ENCODE measurements at places on chromosomes 3 and 15. TPM values are rescaled to one million over a fixed set of nuclear protein-coding genes. Genes with fewer than 3 reads are reported as not detected.

DNA sequence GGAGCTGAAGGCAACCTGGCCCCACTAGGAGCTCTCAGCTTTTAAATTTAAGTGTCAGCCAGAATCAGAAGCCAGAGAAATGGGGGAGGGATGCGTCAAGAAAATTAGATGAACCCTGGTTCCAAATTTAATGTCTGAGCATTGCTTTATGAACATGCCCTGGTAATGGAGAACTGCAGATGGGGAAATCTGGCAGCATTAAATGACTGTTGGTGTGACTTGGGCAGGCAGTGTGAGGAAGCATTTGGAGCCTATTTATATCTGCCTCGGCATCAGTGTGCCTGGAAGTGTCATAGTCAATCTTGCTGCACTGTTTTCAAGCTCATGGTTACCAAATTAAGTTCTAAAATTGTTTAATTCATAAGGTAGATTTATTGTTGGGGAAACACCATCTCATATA lies 29.0 kb downstream of the NME9 start:
- no peak for DNase-seq

GRCh38 chr3:152635389-152635788 lies 199.5 kb upstream of the P2RY1 start:
- DNase-seq: no peak

DNA sequence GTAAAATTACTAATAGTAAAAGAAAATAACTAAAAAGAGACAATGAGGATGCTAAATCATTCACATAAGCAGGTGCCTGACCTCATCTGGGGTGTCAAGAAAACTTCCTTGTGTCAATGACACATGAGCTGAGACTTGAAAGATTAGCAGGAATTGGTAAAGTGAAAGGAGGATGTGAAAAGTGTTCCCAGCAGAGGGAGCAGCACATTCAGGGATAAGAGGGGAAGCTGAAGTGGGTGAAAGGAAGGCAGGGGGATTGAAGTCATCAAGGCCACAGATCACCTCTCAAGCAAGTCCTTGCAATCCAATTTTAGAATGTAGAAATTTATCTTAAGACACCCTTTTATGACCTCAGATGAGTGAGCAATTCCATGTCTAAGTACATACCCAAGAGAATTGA lies 60.2 kb upstream of the ACP3 start:
- DNase-seq: peak; percentile 14

DNA sequence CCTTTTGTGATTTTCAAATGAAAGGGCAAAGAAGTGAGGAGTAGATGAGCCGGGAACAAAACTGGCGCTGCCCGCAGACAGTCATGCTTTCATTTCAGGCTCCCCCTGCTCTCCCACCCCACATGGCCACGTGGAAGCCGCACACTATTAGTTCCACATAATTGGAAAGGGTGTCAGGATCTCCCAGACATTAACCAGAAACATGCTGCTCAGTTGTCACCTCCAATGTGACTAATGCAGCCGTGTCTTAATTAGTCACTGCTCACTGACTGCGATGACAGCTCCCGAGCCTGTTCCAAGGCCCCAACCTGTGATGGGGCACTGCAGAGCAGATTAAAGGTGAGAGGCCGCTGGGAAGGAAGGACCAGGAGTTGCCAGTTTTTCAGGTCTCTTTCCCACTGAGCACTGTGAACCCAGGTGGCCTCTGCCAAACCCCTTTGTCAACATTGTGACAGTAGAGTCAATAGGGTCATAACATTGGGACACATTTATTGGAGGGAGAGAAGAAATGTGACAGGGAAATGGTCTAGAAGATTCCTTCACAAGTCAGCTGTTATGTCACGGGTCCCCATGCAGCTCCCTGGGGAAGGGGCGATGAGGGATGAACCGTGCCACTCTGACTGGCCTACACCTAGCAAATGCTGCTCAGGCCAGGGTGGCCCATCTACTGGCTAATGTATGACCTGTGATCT lies 38.6 kb upstream of the SFMBT1 start:
- no peak for DNase-seq

The NR1I2 gene
- polyA plus RNA-seq: 0.45 TPM

The ZBBX gene
- not detected for polyA plus RNA-seq

Data from muscle of arm (tissue), 14 donors.